ENCODE measurements at places on chromosomes 16 and 17. TPM values are rescaled to one million over a fixed set of nuclear protein-coding genes. Genes with fewer than 3 reads are reported as not detected.

GRCh38 chr16:10921536-10922327, 20.5 kb downstream of the DEXI start:
- no peak overlapping the region for H3K4me3 ChIP-seq
- H3K27ac ChIP-seq: no peak overlapping the region
- no peaks in the 10 kb centered on the region for H3K27me3 ChIP-seq
- peaks cover 7% of the 10 kb centered on the region for H3K36me3 ChIP-seq

- H3K27me3 ChIP-seq: no peaks in the 10 kb centered on the region
- no peak overlapping the region for H3K27ac ChIP-seq
- no peak for DNase-seq
- no peaks in the 10 kb centered on the region for H3K36me3 ChIP-seq
Observed at GRCh38 chr17:42045719-42046118, 4.7 kb downstream of the C17orf113 start.

Gene PFN1
- total RNA-seq: 509 TPM

- H3K4me1 ChIP-seq: peaks cover 40% of the 10 kb centered on the region
- DNase-seq: no peak
- H3K4me3 ChIP-seq: no peak overlapping the region
- peak overlapping the region; percentile 74 for H3K27ac ChIP-seq
Observed at GRCh38 chr16:12728469-12728868, 75.2 kb downstream of the CPPED1 start.

Gene GOSR2
- total RNA-seq: 58.0 TPM
